ENCODE measurements at places on chromosomes 2 and 18.

GRCh38 chr18:57951999-57952774 is 91.8 kb upstream of the NEDD4L start:
- no peak for DNase-seq

DNA sequence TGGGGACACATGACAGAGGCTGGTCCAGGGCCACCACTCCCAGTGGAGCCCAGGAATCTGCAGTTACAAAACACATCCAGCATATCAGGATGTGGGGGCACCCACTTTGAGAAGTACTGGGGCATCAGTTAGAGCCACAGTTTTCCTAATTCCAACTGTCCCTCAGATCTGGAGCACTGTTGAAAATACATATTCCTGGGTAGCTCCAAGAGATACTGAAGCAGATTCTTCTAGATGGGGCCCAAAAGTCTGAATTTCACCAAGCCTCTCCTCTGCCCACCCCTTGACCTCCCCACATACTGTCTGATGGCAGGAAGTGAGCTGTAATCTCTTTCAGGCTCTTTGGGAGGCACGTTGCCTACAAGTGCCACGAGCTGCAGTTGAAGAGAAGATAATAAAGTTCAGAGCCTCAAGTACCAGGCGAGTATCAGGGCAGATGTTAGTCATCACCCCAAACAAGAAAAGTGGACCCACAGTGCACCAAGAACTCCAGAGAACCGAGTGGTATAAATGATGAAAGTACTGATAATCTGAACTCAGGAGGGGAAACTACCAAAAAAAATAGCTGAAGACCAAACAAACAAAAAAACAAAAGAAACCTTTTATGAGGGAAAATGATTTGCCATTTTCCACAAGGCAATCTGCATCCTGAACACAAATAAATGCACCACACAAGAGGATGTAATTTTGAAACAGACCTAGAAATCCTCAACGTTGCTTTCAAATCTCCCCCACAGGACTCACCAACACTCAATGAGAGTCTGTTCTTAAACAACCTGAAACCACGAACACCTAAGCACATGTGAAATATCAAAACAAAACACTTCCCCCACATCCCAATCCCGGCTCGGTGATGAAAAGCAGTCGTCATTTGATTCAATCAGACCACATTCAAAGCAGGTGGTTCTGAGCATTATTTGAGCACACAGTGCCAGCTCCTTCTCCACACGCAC is 98.7 kb downstream of the TCF4 start:
- DNase-seq, result no peak

GRCh38 chr2:128797092-128797491 is 478.4 kb upstream of the HS6ST1 start:
- DNase-seq, result no peak

- no peak for DNase-seq
Measured at GRCh38 chr2:239684271-239684810, 283.5 kb upstream of the HDAC4 start.

DNA sequence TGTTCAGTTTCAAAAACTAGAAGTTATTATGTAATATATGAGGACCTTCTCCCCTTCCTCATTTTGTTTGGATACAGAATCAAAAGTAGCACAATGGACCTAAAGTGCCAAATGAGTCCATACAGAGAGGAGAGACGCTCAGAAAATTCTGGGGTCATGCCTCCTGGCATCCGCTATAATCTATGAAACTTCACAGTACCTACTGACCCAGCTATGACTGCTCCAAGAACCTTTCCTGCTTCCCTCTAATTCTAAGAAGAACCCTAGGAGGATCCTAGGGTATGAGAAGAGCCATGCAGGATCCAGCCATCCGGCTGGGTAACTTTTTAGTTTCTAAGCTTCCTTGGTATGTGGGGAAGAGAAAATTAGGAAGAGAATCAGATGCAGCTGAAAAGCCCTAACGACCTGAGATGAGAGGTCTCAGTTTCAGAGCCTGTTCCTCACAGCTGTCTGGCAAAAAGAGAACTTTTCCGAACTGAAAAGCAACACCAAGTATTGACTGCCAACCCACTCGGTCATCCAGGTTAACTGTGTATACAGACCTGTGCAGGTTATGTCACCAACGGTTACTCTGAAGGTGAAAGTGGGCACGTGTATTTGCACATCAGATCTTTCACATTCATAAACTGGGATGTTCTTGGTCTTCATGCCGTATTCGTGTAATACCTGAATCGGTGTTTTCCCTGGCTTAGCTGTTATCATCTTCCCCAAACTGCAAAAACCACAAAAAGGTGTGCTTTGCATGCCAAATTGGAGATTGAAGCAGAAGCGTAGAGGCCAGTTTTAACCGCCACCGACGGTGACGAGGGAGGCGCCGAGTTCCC is 1.1 kb downstream of the PRKRA start:
- DNase-seq, result no peak

- DNase-seq, result no peak
Measured at GRCh38 chr2:11799826-11800225, 53.4 kb downstream of the LPIN1 start.

GRCh38 chr2:5022061-5022460 is 670.1 kb upstream of the SOX11 start:
- DNase-seq, result no peak

DNA sequence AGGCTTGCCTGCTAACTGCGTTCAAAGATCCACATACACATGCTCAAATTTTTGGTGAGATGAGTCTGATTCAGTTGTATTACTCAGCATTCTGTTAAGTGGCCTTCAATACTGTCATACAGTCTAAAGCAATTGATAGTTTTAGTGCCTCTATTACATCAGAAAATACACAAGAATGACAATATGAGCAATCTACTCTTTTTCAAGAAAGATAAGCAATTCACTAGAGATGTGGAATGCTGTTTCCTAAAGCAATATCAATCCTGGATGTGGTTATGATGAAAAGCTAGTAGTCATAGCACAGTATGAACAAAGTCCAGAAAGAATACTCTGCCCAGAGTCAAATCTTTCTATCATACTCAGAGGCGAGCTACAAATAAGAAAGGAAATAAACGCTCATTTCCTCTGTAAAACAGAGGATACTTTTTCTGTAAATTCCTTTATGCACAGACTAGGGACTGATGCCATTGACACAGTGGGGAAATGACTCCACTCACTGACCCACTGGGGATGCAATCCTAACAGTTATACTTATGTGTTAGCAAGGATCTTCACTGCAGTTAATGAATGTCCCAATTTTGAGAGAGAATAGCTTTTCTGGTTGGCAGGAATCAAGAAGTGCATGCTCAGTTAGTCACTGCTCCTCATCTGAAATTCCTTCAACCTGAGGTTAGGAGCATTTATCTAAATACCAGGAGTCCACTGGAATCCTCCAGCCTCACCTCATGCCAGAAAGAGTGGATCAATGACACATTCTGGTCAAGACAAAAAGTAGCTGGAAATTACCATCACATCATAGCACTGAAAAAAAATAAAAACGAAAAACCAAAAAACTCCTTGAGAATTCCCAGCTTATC is 83.3 kb downstream of the PDE11A start:
- DNase-seq, result no peak

DNA sequence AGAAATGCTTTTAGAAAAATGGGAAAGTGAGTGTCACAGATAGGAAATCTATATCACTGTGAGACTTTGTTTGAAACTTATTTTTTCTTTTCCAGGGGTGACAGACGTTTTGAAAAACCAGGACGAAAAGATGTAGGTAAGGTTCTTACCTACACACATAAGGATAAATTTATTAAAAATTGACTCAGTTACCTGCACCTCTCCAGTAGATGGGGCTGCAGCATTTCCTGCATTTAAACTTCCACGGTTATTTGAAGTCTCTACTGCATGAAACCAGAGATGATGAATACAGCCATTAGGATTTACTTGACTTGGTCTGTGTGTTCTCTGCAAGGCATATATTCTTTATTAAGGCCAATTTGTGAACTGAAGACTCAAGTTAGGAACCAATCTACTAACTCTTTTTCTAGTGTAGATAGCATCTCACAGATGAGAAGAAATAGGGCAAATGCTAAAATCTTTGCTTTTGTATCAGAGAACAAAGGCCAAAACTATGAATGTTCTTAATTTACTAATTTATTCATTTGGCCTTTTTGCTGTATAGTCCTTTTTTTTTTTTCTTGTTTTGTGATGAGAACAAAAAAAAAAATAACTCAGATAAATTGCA is 15.0 kb downstream of the KCNJ13 start:
- DNase-seq, result peak; percentile 76

GRCh38 chr2:200081236-200081635 is 125.9 kb downstream of the MAIP1 start:
- no peak for DNase-seq

DNA sequence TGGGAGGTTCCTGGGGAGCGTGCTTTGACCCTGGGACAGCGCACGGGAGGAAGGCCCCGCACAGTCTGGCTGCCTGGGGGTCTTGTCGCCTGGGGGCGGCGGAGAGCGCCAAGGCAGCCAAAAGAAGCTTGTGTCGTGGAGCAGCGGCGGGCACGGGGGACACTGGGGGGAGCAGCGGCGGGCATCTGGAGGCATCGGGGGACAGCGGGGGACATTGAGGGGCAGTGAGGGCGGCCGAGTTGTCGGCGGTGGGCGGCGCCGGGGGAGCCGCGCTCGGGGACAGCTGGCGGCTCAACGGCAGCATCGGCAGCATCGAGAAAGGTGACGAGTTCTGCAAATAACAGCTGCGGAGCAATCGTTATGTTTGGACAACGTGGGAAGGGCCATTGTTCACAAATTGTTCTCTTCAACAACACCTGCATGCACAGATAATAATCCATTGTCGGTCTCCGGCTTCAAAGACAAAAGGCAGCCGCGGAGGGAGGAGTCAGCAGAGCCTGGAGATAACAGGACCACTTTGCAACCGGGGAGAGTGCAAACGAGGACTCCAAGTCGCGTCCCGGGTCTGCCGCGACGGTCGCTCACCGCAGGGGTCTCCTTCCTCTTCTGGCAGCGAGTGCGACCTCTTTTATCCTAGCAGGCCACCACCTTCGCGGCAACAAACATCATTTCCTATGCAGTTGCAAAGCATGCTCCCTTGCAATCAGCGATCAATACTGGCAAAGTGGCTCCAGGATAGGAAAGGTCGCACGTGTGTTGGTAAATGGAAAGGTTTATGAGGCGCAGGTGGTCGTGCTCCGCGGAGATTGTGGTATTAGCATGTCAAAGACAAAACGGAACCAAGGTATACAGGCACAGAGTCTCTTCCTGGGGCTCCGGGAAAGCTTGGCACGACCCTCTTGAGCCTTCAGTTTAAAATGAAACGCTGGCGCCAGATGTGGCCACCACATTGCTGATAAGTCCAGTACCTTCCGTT is 132.3 kb upstream of the DLX2 start:
- peak; percentile 60 for DNase-seq

DNA sequence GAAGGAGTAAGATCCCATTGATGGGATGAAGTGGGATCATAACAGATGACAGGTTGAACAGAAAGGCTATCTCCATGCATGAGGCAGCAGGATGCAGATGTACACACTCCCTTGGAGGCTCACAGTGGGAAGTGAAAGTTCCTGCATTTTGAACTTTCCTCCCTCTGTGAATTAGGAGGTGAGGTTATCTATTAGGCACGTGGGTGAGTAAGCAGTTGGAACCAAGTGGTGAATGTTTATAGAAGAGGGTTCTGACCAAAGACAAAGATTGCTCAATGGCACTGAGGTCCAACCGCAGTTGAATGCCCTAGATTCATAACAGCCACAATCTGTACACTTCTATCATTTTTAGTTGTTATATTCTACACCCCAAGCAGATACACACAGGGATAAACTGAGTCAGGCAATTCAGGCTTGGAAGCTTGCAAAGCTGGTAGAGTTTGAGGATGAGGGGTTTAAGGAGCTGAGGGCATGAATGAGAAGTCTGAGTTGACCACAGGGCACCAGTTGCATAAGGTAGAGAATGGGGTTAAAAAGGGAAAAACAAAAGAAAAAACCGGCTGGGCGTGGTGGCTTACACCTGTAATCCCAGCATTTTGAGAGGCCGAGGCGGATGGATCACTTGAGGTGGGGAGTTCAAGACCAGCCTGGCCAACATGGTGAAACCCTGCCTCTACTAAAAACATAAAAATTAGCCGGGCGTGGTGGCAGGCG is 7.1 kb upstream of the KCMF1 start:
- no peak for DNase-seq

Data from stomach (tissue), 19 donors.